Chondrocyte (in vitro differentiated cells): ENCODE measurements at places on chromosomes 12 and 14. TPM values are rescaled to one million over a fixed set of nuclear protein-coding genes. Genes with fewer than 3 reads are reported as not detected.
A peak's percentile ranks its signal among the peaks of the same experiment; 100 is the strongest.

Gene KRT86
- 0.44 to 0.92 TPM (median 0.67 TPM) in 3 replicates for total RNA-seq

Gene BTBD6
- 52.7 to 54.3 TPM (median 53.1 TPM) in 3 replicates for total RNA-seq

Gene DUSP16
- 9.7 to 13.7 TPM (median 11.4 TPM) in 3 replicates for total RNA-seq

Gene KCNMB4
- 2.9 to 3.7 TPM (median 3.3 TPM) in 3 replicates for total RNA-seq

GRCh38 chr12:10283027-10283426 lies 24.6 kb upstream of the KLRD1 start:
- H3K4me1 ChIP-seq: peaks cover 9% of the 10 kb centered on the region
- peaks cover 3% of the 10 kb centered on the region for H3K27me3 ChIP-seq
- H3K36me3 ChIP-seq: no peaks in the 10 kb centered on the region
- no peak overlapping the region for H3K27ac ChIP-seq
- H3K4me3 ChIP-seq: no peak overlapping the region
- no peak for DNase-seq

GRCh38 chr14:105430042-105430441 lies 10.4 kb downstream of the MTA1 start:
- H3K27ac ChIP-seq: peak overlapping the region; percentile 39
- peaks cover 18% of the 10 kb centered on the region for H3K4me1 ChIP-seq
- no peaks in the 10 kb centered on the region for H3K27me3 ChIP-seq
- H3K4me3 ChIP-seq: no peak overlapping the region
- H3K36me3 ChIP-seq: peaks cover 13% of the 10 kb centered on the region

DNA sequence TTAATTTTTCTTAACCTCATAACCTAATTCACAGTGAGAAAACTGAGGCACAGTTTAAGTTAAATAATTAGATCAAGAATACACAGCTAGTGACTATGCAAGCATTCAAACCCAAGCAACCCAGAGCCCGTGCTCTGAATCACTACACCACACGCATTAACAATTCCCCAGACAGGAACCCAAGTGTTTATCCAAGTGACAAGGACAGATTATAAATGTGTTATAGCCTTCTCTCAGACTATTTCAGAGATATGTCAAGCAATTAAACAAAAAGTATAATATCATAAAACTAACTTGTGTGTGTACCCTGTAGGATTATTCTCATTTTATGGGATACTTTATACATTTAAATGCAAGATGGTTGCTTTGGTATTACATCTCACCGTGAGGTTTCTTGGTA lies 43.8 kb downstream of the MED13L start:
- H3K36me3 ChIP-seq: peaks cover 2% of the 10 kb centered on the region
- H3K4me1 ChIP-seq: peaks cover 67% of the 10 kb centered on the region
- no peak for DNase-seq
- H3K4me3 ChIP-seq: no peak overlapping the region
- peak overlapping the region; percentile 73 for H3K27ac ChIP-seq

GRCh38 chr14:54631016-54631415 lies 64.1 kb downstream of the SAMD4A start:
- no peak for DNase-seq
- H3K27ac ChIP-seq: no peak overlapping the region
- H3K4me3 ChIP-seq: no peak overlapping the region
- no peaks in the 10 kb centered on the region for H3K27me3 ChIP-seq
- H3K4me1 ChIP-seq: peaks cover 39% of the 10 kb centered on the region

DNA sequence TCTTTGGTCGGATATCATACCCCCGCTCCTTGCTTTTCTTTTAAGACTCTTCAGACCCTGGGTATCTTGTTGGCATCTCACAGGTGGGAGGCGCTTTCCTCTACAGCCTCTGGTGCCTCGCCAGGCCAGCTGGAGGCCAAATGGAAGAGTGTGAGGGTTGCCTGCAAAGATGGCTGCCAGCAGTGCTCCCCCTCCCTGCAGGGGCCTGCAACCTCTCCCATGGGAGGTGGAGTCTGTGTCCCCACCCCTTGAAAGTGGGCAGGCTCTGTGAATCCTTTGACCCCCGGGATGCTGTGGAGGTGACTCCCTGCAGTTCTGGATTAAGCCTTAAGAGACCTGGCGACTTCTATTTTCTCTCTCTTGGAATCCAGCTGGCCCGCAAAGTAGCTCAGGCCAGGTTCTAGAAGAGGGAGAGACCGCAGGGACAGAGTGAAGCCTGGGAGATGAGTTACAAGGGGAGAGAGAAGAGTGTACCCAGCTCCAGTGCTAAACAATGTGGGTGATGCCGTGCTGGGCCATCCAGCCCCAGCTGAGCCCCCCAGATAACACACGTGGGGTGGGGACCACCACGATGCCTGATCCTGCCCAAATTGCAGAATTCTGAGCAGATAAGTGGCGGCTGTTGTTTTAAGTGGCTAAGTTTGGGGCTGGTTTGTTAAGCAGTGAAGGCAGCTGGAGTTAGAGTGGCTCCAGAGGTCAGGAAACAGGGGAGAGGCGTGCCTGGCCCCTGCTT lies 37.9 kb upstream of the NCOR2 start:
- peaks cover 9% of the 10 kb centered on the region for H3K4me1 ChIP-seq
- DNase-seq: no peak
- H3K36me3 ChIP-seq: no peaks in the 10 kb centered on the region
- no peaks in the 10 kb centered on the region for H3K27me3 ChIP-seq
- no peak overlapping the region for H3K4me3 ChIP-seq

DNA sequence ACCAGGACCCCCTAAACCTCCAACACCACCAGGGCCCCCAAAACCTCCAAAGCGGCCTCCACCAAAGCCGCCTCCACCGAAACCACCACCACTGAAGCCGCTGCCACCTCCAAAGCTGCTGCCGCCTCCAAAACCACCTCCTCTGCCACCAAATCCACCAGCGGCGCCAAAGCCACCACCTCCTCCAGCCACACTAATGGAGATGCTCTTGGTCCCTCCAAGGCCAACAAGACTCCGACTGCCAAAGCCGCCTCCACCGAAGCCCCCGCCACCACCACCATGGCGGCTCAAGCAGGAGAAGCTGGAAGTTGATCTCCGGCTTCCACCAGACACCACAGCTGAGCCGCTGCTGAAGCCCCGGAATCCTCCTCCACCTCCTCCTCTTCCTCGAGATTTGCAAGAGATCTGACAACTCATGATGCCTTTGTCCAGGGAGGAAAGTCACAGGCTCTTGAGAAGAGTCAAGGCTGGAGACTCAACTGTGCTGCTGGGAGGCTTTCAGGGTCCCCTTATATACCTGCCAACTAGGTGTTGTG lies at the start of gene KRT2:
Gene KRT2 (minus strand): TSS at position 486 of the 536 bp plus-strand sequence. CDS start 69 bp downstream, at position 417.
- peaks cover 63% of the 10 kb centered on the region for H3K27me3 ChIP-seq
- no peak within 1 kb of the TSS for H3K27ac ChIP-seq
- H3K36me3 ChIP-seq: no peaks in the 10 kb centered on the region
- no peak within 1 kb of the TSS for H3K4me3 ChIP-seq
- no peaks in the 10 kb centered on the region for H3K4me1 ChIP-seq
- DNase-seq: no peak

DNA sequence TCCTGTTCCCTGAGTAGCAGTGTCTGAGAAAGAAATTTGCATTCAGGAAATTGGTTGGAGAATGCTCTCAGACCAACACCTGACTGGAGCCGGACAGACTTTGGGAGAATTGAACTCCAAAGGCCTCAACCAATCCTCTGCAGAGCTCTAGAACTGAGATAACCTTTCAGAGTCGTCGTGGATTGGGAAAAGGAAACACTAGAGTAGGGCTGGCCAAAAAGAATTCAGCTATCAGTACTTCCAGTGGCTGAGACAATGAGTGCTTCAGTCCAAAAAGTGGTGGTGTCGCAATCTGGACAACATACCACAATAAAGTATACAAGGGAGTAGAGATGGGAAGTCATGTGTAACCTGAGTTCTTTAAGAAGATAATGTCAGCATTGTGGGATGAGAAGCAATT lies 377.1 kb downstream of the SLC16A7 start:
- H3K4me3 ChIP-seq: no peak overlapping the region
- DNase-seq: no peak
- H3K4me1 ChIP-seq: no peaks in the 10 kb centered on the region
- peaks cover 2% of the 10 kb centered on the region for H3K27me3 ChIP-seq
- no peaks in the 10 kb centered on the region for H3K36me3 ChIP-seq

DNA sequence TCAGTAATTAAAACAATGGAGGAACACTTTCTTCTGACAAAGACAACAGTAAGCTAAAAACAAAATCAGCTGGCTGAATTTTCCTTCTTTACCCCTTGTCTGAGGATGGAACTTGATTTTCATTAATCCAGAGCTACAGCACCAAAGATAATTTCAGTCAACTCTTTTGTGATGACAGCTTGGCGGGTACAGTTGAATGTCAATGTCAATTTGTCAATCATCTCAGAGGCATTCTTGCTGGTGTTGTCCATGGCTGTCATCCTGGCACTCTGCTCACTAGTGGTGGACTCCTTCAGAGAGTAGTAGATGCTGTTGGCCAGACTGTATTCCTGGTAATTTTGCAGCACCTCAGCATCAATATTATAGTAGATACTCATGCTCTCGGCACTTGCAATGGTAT lies 34.4 kb upstream of the BMP4 start:
- H3K27ac ChIP-seq: no peak overlapping the region
- H3K27me3 ChIP-seq: peaks cover 2% of the 10 kb centered on the region
- H3K36me3 ChIP-seq: peaks cover 3% of the 10 kb centered on the region
- no peaks in the 10 kb centered on the region for H3K4me1 ChIP-seq

DNA sequence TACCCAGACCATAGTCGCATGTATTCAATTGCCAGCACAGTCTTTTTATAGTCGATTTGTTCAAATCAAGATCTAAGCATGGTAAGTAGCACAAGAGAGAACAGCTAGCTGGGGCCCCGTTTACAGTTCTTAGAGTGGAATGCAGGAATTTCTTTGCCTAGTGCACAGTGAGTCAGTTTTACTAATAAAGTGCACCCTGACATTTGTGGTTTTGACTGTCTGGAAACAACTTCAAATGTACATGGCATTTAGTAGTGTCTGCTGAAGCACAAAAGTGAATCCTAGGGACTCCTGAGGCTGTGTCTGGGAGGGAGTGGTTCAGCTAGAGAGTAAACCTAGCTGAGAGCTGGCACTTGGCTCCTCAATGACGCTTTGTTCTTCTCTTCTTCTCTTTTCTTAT lies 64.9 kb downstream of the TMX1 start:
- peaks cover 55% of the 10 kb centered on the region for H3K4me1 ChIP-seq
- H3K4me3 ChIP-seq: peak overlapping the region; percentile 23
- no peaks in the 10 kb centered on the region for H3K36me3 ChIP-seq
- H3K27ac ChIP-seq: peak overlapping the region; percentile 93
- DNase-seq: no peak

DNA sequence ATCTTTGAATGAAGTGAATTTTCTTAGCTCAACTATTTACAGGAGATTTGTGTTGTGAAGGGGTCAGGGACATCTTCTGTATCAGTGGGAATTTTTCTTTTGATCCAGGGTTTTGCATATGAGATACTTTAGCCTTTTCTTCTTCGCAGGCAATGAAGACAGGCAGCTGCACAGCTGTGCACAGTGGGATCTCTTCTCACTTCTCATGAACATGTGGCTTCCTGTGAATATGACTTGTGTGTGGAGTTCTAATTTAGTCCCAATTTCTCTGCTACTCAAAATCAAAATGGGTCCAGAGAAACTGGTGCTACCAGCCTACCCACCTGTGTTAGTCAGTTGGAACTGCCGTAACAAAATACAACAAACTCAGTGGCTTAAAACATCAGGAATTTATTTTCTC lies 37.8 kb downstream of the ARF6 start:
- H3K27ac ChIP-seq: no peak overlapping the region
- DNase-seq: no peak
- H3K4me3 ChIP-seq: no peak overlapping the region
- H3K27me3 ChIP-seq: no peaks in the 10 kb centered on the region
- H3K4me1 ChIP-seq: peaks cover 24% of the 10 kb centered on the region

GRCh38 chr12:54292083-54292930 lies 8.5 kb downstream of the NFE2 start:
- no peaks in the 10 kb centered on the region for H3K4me1 ChIP-seq
- no peaks in the 10 kb centered on the region for H3K27me3 ChIP-seq
- peaks cover 3% of the 10 kb centered on the region for H3K36me3 ChIP-seq
- no peak overlapping the region for H3K4me3 ChIP-seq
- no peak overlapping the region for H3K27ac ChIP-seq

GRCh38 chr14:90797919-90798318 lies 18.3 kb downstream of the TTC7B start:
- no peak overlapping the region for H3K4me3 ChIP-seq
- no peak overlapping the region for H3K27ac ChIP-seq
- H3K27me3 ChIP-seq: no peaks in the 10 kb centered on the region
- H3K4me1 ChIP-seq: peaks cover 23% of the 10 kb centered on the region
- no peak for DNase-seq
- no peaks in the 10 kb centered on the region for H3K36me3 ChIP-seq

DNA sequence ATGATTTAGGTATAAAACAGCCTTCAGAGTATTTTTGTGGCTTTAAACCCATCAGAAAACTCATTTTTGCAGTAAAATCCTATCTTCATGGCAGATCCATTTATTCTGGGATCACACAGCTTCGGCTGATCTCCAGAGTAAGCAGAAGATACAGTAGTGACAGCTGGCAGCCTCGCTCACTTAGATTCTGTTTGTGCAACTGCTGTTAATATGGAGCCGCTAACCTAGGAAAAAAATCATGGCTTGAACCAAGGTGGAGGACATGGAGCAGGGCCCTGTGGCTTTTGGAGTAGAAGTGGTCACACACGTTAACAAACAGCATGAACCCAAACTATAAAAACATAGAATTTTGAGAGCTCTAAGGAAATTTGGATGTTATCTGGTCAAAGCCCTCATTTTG lies 137.2 kb upstream of the ARHGAP5 start:
- no peaks in the 10 kb centered on the region for H3K36me3 ChIP-seq
- peaks cover 5% of the 10 kb centered on the region for H3K4me1 ChIP-seq
- H3K4me3 ChIP-seq: no peak overlapping the region
- DNase-seq: no peak
- H3K27me3 ChIP-seq: no peaks in the 10 kb centered on the region
- no peak overlapping the region for H3K27ac ChIP-seq

DNA sequence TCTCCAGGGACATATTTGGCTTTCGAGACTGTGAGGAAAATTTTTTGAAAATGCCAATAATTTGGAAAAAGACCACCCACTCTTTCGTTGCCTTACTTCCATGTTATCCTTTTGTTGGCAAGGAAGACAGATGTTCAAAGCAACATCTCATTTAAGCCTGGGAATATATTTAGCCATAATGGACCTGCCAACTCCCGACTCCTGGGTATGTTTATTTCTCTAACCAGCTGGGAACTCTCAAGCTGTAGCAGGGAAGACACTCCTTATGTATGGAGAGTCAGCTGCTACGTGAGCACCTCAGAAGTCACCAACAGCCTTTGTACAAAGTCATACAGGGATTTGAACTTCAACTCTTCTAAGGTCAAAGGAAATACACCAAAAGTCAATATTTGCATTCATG lies 96.5 kb upstream of the DAAM1 start:
- H3K4me1 ChIP-seq: peaks cover 6% of the 10 kb centered on the region
- no peak overlapping the region for H3K27ac ChIP-seq
- H3K36me3 ChIP-seq: no peaks in the 10 kb centered on the region
- H3K27me3 ChIP-seq: no peaks in the 10 kb centered on the region

DNA sequence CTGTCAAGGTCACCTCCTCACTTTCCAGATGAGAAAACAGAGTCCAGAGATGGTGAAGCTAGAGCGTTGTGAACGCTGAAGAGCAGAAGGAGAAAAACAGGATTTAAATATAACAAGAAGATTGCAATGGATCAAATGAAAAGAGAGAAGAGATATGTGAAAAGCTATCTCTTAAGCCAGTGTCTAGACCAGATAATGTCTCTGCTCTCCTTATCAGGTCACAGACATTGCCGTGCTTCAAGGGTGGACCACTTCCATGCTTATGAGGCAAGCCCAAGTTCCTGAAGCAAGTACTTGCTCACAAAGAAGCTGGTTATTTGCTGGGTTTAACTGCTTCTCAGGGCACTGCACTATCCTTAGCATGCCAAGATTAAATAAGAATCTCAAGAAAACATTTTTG lies 31.6 kb upstream of the FRS2 start:
- H3K4me3 ChIP-seq: no peak overlapping the region
- DNase-seq: no peak
- H3K36me3 ChIP-seq: no peaks in the 10 kb centered on the region
- peaks cover 12% of the 10 kb centered on the region for H3K4me1 ChIP-seq
- no peaks in the 10 kb centered on the region for H3K27me3 ChIP-seq

- H3K27ac ChIP-seq: no peak overlapping the region
- peaks cover 4% of the 10 kb centered on the region for H3K36me3 ChIP-seq
- no peak for DNase-seq
- H3K4me3 ChIP-seq: no peak overlapping the region
- H3K4me1 ChIP-seq: peaks cover 8% of the 10 kb centered on the region
These were observed 478.4 kb downstream of the RAD51B start for GRCh38 chr14:68297876-68298468.
